Midbrain (tissue), 1 donor: ENCODE measurements at places on chromosomes 4 and X.

GRCh38 chr4:134537701-134538100 is 336.1 kb upstream of the PABPC4L start:
- no peak for DNase-seq

GRCh38 chrX:1418901-1419544 is 27.1 kb upstream of the SLC25A6 start:
- DNase-seq: no peak

GRCh38 chr4:17636696-17637622 is 22.5 kb downstream of the MED28 start:
- DNase-seq: peak; percentile 84

- DNase-seq: no peak
Measured at GRCh38 chr4:170278460-170278859, 188.7 kb upstream of the AADAT start.

DNA sequence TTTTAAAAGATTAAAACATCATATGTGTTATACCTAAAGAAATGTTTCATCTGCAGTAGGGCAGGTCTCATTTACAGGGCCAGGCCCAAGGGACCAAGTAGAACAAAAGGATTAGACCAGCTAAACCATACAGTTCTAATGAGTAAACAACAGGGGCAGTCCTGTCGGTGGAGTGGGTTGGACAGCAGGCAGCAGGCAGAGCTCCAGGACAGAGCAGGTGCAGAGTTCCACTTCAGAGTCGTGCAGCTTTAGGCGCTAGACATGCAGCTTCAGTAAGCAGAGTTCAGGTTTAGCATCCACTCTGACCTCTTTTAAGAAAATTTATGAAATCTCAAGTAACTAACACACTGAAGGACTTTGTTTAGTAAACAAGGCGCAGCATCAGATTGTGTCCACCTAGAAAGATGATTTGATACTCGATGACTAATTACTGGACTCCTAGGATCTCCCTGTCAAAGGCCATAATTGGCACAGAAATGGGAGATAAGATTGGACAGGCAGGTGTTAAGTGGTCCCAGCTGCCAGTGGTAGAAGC is 487.7 kb upstream of the INTU start:
- no peak for DNase-seq

DNA sequence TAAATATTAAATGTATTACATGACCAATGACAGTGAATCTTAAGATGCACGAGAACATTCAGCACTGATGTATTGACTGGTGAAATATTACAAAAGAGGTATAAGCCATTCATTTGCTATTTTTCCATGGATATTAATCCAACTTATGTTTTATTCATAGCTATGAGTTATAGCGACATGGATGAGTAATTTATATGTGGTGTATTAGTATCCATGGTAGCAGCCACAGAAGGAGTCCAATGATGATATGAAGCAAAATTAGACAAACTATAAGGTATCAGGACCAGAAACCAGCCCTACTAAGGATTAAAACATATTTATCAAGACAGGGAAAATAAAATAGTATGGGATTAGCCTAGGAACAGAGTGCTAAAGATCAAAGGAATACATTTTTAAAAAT is 50.7 kb downstream of the THAP9 start:
- DNase-seq: no peak

DNA sequence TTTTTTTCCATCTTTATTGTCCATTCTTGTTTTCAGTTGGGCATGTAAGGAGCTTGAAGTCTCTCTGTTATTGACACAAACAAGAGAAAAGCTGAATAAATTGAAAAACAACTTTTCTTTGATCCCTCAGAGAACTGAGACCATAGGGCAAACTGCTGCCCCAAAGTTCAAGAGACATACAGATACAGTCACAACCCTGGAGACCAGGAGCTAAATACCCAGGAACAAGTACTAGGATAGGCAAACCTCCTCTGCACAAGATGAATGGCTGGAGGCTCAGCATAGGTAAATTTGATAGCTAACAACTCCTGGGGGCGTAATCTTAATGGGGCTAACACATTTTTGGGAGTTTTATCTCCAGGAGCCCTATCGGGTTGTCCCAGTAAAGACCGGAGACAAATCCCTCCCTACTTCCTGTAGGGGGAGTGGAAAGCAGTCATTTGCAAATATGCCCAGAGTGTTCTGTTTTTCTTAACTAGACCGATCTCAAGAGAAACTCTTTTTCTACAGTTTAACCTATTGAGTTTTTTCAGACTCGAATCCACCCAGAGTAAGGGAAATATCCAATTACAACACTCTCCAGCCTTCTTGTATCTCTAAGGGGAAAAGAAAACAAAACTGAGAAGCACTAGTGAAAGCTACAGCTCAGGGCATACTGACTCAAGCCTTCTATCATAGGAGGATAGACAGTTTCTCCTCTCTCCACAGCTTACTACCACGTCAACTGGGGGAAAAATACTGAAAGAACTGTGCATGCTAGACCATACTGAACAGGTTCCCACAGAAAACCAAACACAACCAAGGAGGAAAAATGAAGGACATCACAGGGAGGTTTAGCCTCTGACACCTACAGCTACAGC is 23.1 kb downstream of the MAGEA8 start:
- no peak for DNase-seq

DNA sequence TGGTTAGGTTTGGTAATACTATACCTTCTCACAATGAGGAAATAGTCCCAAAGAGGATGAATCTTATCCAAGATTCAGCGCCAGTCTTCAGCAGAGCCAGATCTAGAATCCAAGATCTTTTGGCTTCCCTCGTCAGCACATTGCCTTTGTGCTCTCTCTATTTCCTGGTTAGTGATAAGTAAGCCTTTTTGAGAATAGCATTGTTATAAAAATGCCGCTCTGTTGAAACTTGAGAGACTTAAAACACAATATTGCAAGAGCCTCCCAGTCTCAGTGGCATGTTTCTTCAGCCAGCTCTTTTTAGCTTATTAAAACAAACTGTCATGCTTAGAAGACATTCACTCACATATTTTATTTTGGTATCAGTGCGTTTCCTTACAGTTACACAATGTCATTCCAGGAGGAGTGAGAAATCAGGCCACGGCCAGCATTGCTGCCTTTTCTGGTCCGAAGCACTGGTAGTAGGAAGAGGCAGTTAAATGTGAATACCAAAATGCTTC is 141.4 kb downstream of the KLHL8 start:
- peak; percentile 74 for DNase-seq
